Colonic mucosa (tissue), 4 donors: ENCODE measurements at places on chromosomes 6 and 20. TPM values are rescaled to one million over a fixed set of nuclear protein-coding genes. Genes with fewer than 3 reads are reported as not detected.

Gene MUC21
- not detected for total RNA-seq

Gene HLA-DPA1
- 58.7 TPM for total RNA-seq

Gene RFX6
- 0.59 TPM for total RNA-seq

Gene UST
- total RNA-seq = 1.1 TPM

Gene MUC22
- not detected for total RNA-seq

Gene GHRH
- not detected for total RNA-seq

- H3K27me3 ChIP-seq = no peaks in the 10 kb centered on the region
- no peaks in the 10 kb centered on the region for H3K4me1 ChIP-seq
- DNase-seq = no peak
- no peak overlapping the region for H3K4me3 ChIP-seq
- no peaks in the 10 kb centered on the region for H3K36me3 ChIP-seq
Measured at GRCh38 chr6:163863565-163863964, 449.0 kb downstream of the QKI start.

DNA sequence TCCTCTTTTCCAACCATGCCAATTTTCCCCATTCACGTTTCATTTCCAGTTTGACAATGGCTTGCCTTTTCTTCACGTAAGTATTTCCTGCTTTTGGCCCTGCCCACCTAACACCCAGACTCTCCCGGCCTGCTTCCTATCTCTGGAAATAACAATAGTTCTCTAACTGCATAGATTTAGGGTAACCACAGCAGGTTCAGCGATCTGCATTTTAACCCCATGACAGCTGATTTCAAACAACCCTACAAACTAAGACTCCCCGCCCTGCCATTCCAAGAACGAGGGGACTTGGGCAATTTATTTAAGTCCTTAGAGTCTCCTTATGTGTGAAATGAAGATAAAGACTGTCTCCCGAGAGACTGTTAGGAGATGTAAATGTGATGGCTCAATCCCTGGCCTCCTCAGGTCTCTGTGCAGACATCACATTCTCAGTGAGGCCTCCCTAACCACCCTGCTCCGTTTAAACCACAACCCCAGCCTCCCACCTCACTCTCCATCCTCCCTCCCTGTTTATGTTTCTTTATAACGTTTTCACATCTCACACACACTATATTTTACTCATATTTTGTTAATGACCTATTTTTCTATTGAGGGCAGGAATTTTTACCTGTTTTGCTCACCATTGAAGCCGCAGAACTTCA, 134.8 kb downstream of the GJA10 start:
- no peak for DNase-seq
- H3K27me3 ChIP-seq = no peaks in the 10 kb centered on the region
- no peak overlapping the region for H3K27ac ChIP-seq
- H3K36me3 ChIP-seq = no peaks in the 10 kb centered on the region

DNA sequence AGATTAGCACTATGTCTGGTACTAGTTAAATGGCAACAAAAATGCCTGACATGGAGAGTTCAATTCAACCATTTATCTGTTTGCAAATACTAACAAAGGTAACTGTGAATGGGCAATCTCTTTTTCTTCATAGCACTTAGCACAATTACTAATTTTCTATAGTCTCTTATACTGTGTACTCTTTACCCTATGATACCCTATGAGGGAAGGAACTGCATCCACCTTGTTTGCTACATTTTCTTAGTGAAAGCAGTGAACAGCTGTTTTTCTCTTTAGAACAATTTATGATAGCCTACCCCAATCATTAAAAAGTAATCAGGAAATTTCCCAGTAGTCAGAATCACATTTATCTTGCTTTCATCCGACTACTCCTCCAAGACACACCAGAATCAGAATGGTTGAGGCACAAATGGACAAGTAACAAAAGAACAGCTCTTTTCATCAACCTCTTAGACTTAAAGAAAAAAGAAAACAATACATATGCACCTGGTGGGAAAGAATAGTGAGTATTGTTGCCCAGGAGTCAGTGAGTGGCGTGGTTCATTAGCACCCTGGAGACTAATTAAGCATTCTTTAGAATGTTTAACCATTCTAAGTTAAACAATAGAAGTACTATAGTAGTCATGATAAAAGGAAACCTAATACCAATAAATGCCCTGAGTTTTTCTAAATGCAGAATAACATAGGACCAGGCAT, 16.7 kb downstream of the ZNF292 start:
- H3K27me3 ChIP-seq = no peaks in the 10 kb centered on the region
- no peak for DNase-seq
- H3K4me3 ChIP-seq = no peak overlapping the region
- H3K4me1 ChIP-seq = no peaks in the 10 kb centered on the region

DNA sequence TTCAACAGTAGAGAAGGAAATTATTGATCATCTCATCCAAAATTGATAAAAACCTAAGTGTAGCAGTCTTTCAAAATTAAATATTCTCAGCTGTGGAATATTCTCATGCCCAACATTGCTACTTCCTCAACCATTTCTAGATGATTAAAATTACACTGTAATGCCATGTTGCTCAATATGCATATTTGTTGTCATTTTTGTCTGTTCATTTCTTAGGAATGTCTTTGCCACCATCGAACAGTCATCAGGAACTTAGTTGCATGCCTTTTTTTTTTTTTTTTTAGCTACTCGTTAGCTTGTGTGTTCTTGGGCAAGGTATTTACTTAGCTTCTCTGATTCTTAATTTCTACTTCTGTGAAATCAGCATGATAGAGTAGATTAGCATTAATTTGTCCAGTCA, 188.6 kb downstream of the DTNBP1 start:
- H3K4me3 ChIP-seq = no peak overlapping the region
- DNase-seq = no peak
- H3K27ac ChIP-seq = no peak overlapping the region
- no peaks in the 10 kb centered on the region for H3K36me3 ChIP-seq
- H3K4me1 ChIP-seq = no peaks in the 10 kb centered on the region

DNA sequence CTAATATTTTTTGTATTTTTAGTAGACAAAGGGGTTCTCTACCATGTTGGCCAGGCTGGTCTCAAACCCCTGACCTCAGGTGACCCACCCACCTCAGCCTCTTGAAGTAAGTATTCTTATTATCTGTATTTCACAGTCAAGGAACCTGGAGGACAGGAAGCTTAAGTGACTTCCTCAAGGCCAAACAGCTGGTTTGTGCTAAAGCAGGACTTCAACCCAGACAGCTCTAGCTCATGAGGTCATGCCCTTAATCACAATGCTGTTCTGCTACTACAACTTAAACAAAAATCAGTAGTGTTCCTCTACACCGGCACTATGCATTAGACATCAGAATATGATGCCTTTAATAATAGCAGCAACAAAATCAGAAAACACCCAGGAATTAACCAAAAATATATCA, 168.9 kb downstream of the ADGB start:
- no peak overlapping the region for H3K4me3 ChIP-seq
- no peaks in the 10 kb centered on the region for H3K36me3 ChIP-seq
- no peaks in the 10 kb centered on the region for H3K27me3 ChIP-seq
- no peak overlapping the region for H3K27ac ChIP-seq

GRCh38 chr6:160955508-160956295, 35.9 kb upstream of the MAP3K4 start:
- no peaks in the 10 kb centered on the region for H3K36me3 ChIP-seq
- no peak overlapping the region for H3K27ac ChIP-seq
- no peak overlapping the region for H3K4me3 ChIP-seq
- no peaks in the 10 kb centered on the region for H3K4me1 ChIP-seq
- DNase-seq = no peak

GRCh38 chr6:5103250-5103649, 18.1 kb downstream of the PPP1R3G start:
- no peaks in the 10 kb centered on the region for H3K36me3 ChIP-seq
- H3K27ac ChIP-seq = no peak overlapping the region
- no peaks in the 10 kb centered on the region for H3K4me1 ChIP-seq
- no peaks in the 10 kb centered on the region for H3K27me3 ChIP-seq
- H3K4me3 ChIP-seq = no peak overlapping the region

DNA sequence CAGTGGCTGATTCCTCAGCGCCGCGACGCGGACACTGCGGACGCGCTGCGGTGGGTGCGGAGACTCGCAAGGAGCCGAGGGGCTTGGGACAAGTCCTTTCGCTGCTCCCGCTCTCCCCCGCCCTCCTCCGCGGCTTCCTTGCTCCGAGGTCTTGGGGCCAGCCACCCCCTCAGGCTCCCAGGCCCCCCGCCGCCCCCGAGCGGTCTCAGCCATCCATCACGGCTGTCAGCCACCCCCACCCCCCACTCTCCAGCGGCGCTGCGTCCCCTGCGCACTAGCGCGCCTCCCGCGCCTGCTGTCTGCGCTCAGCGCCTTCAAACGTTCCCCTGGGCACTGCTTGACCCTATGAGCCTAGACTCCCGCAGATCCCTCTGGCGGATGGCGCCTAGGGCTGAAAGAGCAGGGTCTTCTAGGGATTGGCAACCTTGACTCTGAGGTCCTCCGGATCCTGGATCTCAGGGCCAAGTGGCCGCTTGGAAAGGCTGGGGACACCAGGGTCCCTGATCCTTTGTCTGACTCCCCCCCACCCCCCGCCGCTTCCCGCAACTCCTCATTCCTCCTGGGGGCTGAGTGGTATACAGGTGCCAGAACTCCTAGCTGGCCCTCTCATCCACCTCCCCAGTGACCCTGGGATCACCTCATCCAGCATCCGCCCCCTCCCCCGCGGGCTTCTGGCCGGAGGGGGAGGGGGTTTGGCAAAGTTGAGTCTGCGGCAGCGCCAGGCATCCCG, 1.4 kb downstream of the SLC12A5 start:
- no peak overlapping the region for H3K27ac ChIP-seq
- no peak overlapping the region for H3K4me3 ChIP-seq
- DNase-seq = no peak
- H3K4me1 ChIP-seq = no peaks in the 10 kb centered on the region
- H3K27me3 ChIP-seq = peaks cover 33% of the 10 kb centered on the region

GRCh38 chr20:41175727-41176330, 38.5 kb downstream of the PLCG1 start:
- no peak for DNase-seq
- H3K36me3 ChIP-seq = peaks cover 5% of the 10 kb centered on the region
- no peak overlapping the region for H3K27ac ChIP-seq
- no peak overlapping the region for H3K4me3 ChIP-seq
- H3K27me3 ChIP-seq = no peaks in the 10 kb centered on the region

DNA sequence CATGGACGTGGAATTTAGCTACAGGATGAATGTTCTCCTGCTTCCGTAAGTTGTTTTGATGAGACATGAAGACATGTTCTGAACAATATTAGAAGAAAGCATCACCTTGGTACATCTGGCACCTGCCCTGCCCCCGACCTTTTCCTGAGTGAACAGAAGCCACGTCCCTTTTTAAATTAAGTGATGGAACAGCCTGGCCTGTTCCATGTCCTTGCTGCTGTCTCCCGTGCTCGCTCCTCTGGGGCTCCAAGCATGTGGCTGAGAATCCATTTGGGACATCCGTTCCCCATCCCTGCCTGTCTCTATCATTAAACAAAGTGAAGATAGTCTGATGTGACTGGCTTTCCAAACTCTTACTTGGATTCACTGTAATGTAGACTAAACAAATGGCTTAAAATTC, 36.4 kb downstream of the ERMARD start:
- no peak overlapping the region for H3K4me3 ChIP-seq
- H3K4me1 ChIP-seq = peaks cover 7% of the 10 kb centered on the region
- no peaks in the 10 kb centered on the region for H3K27me3 ChIP-seq
- no peak overlapping the region for H3K27ac ChIP-seq
- no peaks in the 10 kb centered on the region for H3K36me3 ChIP-seq
- no peak for DNase-seq

DNA sequence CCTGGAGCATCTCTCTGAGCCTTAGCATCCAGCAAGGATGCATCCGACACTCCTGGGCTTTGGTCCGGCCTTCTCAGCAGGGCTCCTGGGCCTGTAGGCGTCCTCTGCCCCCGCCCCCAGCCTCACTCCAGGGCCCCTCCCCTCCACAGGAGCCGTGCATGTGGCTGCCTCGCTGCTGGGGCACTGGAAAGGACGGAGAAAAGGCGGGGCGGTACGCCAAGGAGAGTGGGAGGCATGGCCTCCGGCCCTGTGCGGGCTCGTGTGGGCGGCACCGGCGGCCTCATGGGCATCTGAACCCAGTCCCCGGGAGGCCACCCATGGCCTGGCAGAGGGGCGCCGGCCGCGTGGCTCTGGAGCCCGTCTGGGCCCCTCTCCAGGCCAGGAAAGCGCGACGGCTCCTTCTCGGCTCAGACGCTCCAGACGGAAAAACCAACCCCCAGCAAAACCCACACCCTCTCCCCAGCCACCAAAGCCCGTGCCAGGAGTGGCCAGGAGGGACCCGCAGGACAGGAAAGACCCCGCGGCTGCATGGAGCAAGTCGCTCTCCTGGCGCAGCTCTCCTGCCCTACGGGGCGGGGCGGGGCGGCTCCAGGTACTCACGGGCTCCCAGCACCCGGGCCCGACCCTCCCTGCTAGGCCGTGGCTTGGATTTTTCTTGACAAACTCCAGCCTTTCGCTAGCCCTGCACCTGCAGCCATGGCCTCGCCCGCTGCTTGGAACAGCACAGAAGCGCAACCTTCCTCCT, 419.9 kb downstream of the QKI start:
- no peaks in the 10 kb centered on the region for H3K4me1 ChIP-seq
- H3K4me3 ChIP-seq = no peak overlapping the region
- no peak overlapping the region for H3K27ac ChIP-seq

DNA sequence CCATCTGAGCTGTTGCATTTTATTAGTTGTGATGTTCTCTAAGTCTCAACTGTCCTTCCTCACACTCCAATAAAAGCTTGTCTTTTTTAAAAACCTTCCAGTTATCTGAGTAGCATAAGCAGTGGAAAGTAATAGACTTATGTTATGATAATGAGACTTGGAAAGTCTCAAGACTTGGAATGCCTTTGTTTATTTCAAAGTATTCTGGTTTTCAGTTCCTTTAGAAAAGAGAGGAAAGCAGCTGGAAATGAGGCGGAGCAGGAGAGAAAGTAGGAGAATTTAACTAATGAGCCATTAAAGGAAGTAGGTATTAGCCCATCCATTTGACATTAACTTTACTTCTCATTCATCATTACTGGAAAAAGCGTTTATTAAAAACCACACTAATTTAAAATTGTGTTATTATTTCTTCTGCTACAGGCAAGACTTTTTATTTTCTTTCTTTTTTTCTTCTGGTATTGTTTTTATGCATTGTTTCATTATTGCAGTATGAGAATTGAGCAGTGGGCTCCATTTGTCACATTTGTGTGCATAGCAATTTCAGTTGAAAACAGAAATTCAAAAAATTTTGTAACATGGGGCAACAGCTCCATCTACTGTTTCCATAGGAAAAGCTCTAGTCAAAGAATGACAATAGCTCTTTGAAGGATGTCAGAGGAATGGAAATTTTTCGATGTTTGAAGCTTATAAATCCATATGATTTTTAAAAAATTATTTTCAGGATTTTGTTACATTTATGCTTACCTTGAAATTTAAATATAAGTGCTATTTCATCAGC, 194.8 kb downstream of the COL9A1 start:
- no peaks in the 10 kb centered on the region for H3K36me3 ChIP-seq
- H3K27ac ChIP-seq = no peak overlapping the region
- no peak overlapping the region for H3K4me3 ChIP-seq
- no peaks in the 10 kb centered on the region for H3K4me1 ChIP-seq
- DNase-seq = no peak
- H3K27me3 ChIP-seq = no peaks in the 10 kb centered on the region

- DNase-seq = no peak
- H3K27ac ChIP-seq = no peak overlapping the region
- no peak overlapping the region for H3K4me3 ChIP-seq
- H3K27me3 ChIP-seq = no peaks in the 10 kb centered on the region
- H3K36me3 ChIP-seq = no peaks in the 10 kb centered on the region
- H3K4me1 ChIP-seq = no peaks in the 10 kb centered on the region
Measured at GRCh38 chr6:35191889-35192288, 21.9 kb upstream of the SCUBE3 start.

GRCh38 chr20:24959591-24960301, 10.7 kb downstream of the CST7 start:
- H3K27me3 ChIP-seq = no peaks in the 10 kb centered on the region
- no peak overlapping the region for H3K27ac ChIP-seq
- H3K4me1 ChIP-seq = no peaks in the 10 kb centered on the region
- DNase-seq = peak; percentile 13
- H3K36me3 ChIP-seq = no peaks in the 10 kb centered on the region
- H3K4me3 ChIP-seq = no peak overlapping the region
